ENCODE measurements at places on chromosomes 6 and 20.

- DNase-seq = peak; percentile 43
Observed at GRCh38 chr6:116536216-116536621, 9.3 kb downstream of the TRAPPC3L start.

GRCh38 chr6:83413068-83413467 lies 17.8 kb downstream of the ME1 start:
- DNase-seq = no peak

DNA sequence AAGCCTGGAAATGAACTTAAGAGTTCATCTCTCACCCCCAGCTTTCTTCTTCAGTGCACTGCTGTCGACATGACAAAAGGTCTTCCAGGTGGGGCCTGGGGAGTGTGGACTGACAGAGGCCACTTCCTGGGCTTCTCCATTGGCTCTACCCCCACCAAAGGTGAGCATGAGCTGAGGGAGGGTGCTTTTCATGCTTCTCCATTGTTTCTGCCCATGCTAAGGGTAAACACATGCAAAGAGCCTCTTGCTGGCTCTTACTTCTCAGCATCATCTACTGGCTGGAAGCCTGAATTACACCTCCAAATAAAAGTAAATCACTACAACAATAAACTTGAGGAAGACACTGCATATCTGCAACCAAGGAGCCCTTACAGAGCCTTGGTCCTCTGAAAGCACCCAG lies 227.2 kb downstream of the EPM2A start:
- DNase-seq = no peak

- DNase-seq = no peak
Observed at GRCh38 chr20:61965606-61966491, 99.8 kb downstream of the TAF4 start.

DNA sequence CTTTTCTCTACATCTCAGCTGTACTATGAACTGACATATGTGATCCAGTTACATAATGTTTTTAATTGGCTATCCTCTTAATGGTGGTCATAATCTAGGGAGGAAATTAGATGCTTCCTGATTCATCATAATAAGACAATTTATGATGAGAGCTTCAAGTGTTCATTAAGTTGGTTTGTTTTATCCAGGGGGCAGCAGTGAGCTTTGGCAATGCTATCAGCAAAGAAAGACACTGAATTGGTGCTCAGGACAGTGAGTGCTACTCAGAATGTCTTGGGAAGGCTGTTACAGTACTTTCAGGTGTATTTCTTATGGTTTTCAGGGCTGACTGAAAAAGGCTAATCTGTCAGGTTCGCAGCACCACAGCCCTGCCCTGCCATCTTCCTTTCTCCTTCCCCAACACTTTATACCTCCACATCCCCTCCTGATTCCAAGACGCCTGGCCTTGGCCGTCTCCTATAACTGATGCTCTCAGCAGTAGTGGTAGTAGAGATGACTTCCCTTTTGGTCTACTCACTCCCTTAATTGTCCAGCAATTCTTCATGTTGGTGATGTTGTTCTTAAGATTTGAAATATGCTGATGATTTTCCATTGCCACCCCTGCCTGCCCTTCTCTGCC lies 67.0 kb upstream of the TNFAIP3 start:
- DNase-seq = no peak

Measured in muscle of arm (tissue), 14 donors.